Small intestine (tissue), 16 donors: ENCODE measurements at places on chromosomes 2 and 18. TPM values are rescaled to one million over a fixed set of nuclear protein-coding genes. Genes with fewer than 3 reads are reported as not detected.

TTL gene
- polyA plus RNA-seq: 3.6 TPM

DNA sequence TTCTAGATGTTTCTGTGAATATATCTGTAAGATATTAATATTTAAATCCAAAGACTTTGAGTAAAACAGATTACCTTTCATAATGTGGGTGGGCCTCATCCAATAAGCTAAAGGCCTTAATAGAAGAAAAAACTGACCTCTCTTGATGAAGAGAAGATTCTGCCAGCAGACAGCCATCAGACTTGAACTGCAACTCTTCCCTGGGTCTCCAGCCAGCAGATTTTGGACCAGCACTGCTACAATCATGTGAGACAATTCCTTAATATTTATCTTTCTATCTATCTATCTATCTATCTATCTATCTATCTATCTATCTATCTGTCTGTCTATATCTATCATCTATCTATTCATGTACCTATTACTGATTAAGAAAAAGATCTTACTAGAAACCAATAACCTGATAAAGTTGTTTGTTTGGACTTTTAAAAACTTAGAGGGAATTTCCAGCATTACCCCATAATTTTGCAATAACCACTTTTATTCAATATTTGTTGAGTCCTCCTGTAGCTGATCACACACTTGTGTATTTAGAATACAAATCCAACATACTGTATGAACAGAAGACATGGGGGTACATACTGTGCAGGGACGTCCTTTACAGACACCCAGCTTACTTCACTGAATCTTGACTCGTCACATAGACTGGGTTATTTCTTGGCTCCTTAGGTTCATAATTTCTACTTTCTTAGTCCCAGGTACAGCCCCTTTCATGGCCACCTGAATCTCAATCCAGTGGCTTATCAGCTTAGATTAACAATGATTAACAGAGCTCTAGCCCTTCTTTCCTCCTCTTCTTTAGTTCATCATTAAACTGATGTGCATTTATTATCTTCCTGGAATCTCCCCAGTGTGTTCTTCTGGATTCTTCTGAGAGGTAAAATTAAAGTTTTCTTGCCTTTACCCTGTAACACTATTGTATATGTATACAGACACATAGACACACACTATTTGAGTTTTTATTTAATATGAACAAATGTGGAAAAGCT is 27.2 kb upstream of the STAT4 start:
- no peak overlapping the region for H3K27ac ChIP-seq
- H3K36me3 ChIP-seq: no peaks in the 10 kb centered on the region
- H3K4me3 ChIP-seq: no peak overlapping the region
- no peak for DNase-seq

DNA sequence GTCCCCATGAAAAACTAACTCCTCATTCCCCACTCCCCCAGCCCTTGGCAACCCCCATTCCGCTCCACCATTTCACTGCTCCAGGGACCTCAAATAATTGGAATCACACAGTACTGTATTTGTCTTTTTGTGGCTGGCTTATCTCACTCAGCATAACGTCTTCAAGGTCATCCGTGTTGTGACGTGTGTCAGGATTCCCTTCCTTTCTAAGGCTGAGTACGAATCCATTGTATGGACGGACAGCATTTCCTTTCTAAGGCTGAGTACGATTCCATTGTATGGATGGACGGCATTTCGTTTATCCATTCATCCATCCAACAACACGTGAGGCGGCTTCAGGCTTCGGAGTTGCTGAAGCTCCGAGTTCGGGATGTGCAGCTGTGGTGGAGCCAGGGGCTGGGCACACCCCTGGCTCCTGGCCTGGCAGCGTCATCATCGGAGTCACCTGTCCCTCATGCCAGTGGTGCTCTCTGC is 1.2 kb upstream of the ASB1 start:
- H3K27me3 ChIP-seq: no peaks in the 10 kb centered on the region
- peak overlapping the region; percentile 67 for H3K4me3 ChIP-seq
- H3K27ac ChIP-seq: no peak overlapping the region
- H3K4me1 ChIP-seq: no peaks in the 10 kb centered on the region

- H3K4me1 ChIP-seq: no peaks in the 10 kb centered on the region
- H3K36me3 ChIP-seq: peaks cover 9% of the 10 kb centered on the region
- H3K4me3 ChIP-seq: no peak overlapping the region
- no peaks in the 10 kb centered on the region for H3K27me3 ChIP-seq
- no peak overlapping the region for H3K27ac ChIP-seq
Observed at GRCh38 chr2:6846967-6847681, 18.6 kb downstream of the CMPK2 start.

- no peaks in the 10 kb centered on the region for H3K36me3 ChIP-seq
- no peaks in the 10 kb centered on the region for H3K4me1 ChIP-seq
- H3K27me3 ChIP-seq: no peaks in the 10 kb centered on the region
- H3K27ac ChIP-seq: no peak overlapping the region
- no peak overlapping the region for H3K4me3 ChIP-seq
Observed at GRCh38 chr2:49224426-49225010, 70.2 kb upstream of the FSHR start.

DNA sequence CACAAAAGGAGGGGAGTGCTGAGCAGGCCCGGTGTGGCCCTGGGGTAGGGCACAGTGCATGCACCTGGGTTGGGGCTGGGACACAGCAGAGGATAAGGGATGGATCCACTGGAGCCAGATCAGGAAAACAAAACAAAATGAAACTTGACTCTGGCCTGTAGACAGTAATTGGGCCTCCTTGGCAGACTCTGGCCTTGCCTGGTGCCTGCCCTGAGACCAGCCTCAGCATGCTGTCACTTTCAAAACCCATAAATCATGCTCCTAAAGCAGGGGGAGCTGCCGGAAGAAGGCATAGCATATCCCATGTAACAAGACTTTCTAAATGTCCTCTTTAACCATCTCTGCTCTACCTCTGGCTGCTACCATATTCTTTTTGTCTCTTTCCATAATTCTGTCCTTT is 61.1 kb upstream of the IGFBP5 start:
- H3K36me3 ChIP-seq: no peaks in the 10 kb centered on the region
- no peaks in the 10 kb centered on the region for H3K27me3 ChIP-seq
- H3K4me1 ChIP-seq: no peaks in the 10 kb centered on the region
- H3K4me3 ChIP-seq: no peak overlapping the region

DNA sequence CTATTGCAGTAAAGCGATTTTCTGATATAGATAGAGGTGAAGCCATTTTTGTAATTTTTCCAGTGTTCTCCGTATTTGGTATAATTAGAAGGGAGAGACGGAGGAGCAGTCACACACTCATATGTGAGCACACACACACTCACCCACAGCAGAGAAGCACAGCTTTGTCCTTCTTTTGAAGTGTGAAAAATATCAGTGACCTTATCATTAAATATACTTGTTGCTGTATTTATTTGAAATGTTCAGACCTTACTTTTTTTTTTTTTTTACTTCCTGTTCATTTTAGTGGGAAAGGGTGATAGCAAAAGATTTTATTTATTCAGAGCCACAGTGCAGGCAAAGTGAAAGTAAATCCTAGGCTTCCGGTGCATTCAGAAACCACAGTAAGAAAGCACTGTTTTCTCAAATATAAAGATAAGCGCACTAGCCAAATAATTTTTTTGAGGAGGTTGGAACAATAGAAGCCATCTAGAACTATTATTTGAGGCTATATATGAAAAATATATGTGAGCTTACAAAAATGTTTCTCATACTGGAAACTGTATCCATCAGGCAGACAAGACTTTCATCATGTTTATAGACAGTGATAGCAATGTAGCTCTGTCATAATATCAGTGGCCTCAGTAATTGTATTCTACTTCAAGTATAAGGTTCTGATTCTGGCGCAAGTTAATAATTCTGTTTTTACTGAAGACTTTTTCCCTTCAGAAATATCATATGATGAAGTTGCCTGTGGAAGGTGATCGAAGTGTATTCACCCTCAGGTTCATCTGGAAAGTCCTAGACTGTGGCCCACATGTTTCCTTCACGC is 37.2 kb downstream of the TSHZ1 start:
- no peaks in the 10 kb centered on the region for H3K36me3 ChIP-seq
- H3K27me3 ChIP-seq: no peaks in the 10 kb centered on the region
- peak overlapping the region; percentile 35 for H3K4me3 ChIP-seq
- DNase-seq: peak; percentile 62
- peak overlapping the region; percentile 62 for H3K27ac ChIP-seq

DNA sequence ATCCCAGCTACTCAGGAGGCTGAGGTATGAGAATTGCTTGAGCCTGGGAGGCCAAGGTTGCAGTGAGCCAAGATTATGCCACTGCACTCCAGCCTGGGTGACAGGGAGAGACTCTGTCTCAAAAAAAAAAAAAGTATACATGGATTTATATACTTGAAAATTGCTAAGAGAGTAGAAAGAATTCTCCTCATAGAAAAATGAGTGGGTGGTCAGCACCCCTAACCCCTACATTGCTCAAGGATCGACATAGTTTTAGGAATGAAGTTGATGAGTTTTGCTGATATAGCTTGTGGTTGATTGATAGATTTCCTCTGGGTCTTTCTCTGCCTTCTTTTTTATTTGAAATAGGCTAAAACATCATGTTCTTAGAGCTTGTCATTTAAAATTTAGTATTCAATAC is 58.9 kb downstream of the EML4 start:
- no peaks in the 10 kb centered on the region for H3K27me3 ChIP-seq
- H3K27ac ChIP-seq: no peak overlapping the region
- no peak overlapping the region for H3K4me3 ChIP-seq
- no peak for DNase-seq

- no peaks in the 10 kb centered on the region for H3K36me3 ChIP-seq
- DNase-seq: no peak
- no peaks in the 10 kb centered on the region for H3K4me1 ChIP-seq
- no peaks in the 10 kb centered on the region for H3K27me3 ChIP-seq
- no peak overlapping the region for H3K4me3 ChIP-seq
Observed at GRCh38 chr18:5998166-5998881, 103.0 kb upstream of the TMEM200C start.

- H3K4me3 ChIP-seq: no peak overlapping the region
- DNase-seq: no peak
- H3K27ac ChIP-seq: no peak overlapping the region
- peaks cover 2% of the 10 kb centered on the region for H3K4me1 ChIP-seq
- H3K36me3 ChIP-seq: no peaks in the 10 kb centered on the region
Observed at GRCh38 chr2:238055841-238056240, 5.0 kb upstream of the SCLY start.

CNGA3 gene
- 0.30 TPM for polyA plus RNA-seq

- H3K27me3 ChIP-seq: no peaks in the 10 kb centered on the region
- no peak for DNase-seq
- no peaks in the 10 kb centered on the region for H3K36me3 ChIP-seq
- H3K4me1 ChIP-seq: no peaks in the 10 kb centered on the region
- H3K27ac ChIP-seq: no peak overlapping the region
Observed at GRCh38 chr2:175571078-175571653, 389.7 kb upstream of the ATP5MC3 start.

MGAT5 gene
- 5.6 TPM for polyA plus RNA-seq
